CD8-positive, alpha-beta memory T cell (primary cell): ENCODE measurements at places on chromosomes 12 and 14.
A peak's percentile ranks its signal among the peaks of the same experiment; 100 is the strongest.

DNA sequence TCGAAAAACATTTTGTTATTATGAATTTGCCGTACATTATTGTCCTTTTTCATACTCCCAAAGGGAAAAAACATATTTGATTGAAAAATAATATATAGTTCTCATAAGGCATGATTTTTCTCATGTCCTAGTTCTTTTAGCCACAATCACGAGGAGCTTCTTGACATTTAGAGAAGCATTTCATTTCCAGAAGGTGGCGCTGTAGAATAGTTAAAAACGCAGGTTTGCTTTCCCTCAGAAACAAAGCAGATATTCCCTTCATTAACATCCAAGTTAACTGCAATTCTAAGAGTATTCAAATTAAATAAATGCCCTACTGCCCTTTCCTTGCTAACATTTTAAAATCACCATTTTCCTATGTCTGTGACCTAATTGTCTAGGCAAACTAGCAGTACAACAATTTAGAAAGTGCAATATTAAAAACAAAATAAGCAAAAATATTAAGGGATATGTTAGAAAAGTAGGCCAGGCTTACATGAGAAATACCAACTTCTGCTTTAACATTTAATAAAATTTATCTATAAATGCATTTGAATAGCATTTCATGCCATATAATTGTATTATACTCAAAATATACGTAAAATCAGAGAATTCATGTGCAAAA lies 10.9 kb upstream of the PIK3C2G start:
- no peak for DNase-seq

DNA sequence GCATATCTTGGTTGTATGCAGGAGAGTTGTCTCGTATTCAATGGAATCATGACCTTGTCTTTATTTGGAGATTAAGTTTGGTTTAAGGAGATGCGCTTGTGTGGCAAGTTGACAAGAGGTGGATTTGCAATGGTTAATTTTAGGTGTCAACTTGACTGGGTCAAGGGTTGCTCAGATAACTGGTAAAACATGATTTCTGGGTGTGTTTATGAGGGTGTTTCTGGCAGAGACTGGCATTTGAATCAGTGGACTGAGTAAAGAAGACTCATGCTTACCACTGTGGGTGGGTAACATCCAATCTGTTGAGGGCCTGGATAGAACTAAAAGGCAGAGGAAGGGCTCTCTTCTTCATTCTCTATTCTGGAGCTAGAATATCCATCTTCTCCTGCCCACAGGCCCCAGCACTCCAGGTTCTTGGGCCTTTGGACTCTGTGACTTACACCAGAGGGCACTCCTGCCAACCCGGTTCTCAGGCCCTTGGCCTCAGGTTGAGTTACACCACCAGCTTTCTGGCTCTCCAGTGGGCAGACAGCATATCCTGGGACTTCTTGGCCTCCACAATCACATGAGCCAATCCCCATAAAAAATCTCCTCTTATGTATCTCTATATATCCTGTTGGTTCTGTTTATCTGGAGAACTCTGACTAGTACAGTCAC lies 141.5 kb upstream of the ARID2 start:
- DNase-seq, result no peak

DNA sequence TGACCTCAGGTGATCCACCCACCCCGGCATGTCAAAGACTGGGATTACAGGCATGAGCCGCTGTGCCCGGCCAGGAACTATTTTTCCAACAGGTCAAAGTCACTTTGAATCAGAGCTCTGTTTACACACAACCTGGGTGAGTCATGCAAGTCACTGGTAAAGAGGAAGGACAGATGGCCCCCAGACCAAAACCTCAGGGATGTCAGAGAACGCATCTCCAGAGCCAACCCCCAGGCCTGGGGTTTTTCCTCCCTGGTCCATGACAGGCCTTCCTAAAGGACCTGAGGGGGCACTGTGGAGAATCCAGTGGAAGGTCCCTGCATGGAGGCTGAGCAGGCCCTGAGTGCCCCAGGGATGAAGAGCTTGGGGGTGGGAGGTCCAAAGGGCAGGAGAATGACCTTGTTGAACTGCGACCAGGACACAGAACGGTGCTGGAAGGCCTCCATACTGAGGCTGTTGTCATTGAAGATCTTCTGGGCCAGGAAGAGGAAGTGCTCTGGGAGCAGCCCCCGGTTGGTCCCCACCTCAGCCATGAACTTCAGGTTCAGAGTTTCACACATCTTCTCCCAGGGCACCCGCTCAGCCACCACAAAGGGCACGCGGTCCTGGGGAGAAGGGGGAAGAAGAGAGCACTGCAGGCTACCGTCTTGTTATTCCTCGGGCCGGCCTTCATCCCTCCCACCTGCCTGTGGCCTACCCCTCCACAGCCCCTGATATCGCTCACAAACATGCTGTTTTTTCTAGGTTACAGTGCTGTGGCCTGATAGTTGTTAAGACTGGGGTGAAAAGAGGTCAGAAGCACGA lies 9.1 kb downstream of the STAT6 start:
- DNase-seq, result no peak

GRCh38 chr12:42201063-42201462 lies 37.0 kb downstream of the YAF2 start:
- DNase-seq, result no peak

DNA sequence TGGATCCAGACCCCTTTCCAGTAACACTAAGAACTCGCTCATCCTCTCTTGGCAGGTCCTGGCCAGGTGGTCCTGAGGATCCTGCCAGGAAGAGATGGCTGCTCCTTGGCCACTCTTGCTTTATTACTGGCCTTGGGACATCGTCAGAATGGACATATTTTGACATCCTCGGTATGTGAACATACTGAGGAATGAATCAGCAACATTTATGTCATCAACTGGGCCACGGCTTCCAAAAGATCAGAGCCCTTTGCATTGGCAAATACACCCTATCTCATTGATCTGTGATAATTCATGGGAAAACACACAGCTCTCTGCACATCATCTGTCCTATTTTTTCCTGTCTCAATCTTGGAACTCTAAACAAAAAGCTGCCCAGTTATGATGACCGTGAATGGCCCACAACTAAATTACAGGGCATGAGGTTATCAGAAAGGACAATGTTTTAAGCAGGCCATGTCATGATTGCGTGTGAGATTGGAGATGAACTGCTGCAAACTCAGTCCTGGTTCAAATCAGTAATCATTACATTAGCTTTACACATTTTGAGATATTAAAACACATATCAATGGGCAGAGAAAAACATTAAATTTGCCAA lies 1325.8 kb downstream of the AACS start:
- no peak for DNase-seq

- no peak for DNase-seq
These were observed 39.8 kb downstream of the PRIMA1 start for GRCh38 chr14:93748208-93749075.

- DNase-seq, result no peak
These were observed 20.5 kb upstream of the SLC5A8 start for GRCh38 chr12:101230547-101230946.

- DNase-seq, result no peak
These were observed 5.1 kb upstream of the SPATA7 start for GRCh38 chr14:88380405-88380804.

- DNase-seq, result no peak
These were observed 390.0 kb upstream of the NOVA1 start for GRCh38 chr14:26987744-26988363.

GRCh38 chr14:68190032-68190431 lies 370.5 kb downstream of the RAD51B start:
- no peak for DNase-seq

DNA sequence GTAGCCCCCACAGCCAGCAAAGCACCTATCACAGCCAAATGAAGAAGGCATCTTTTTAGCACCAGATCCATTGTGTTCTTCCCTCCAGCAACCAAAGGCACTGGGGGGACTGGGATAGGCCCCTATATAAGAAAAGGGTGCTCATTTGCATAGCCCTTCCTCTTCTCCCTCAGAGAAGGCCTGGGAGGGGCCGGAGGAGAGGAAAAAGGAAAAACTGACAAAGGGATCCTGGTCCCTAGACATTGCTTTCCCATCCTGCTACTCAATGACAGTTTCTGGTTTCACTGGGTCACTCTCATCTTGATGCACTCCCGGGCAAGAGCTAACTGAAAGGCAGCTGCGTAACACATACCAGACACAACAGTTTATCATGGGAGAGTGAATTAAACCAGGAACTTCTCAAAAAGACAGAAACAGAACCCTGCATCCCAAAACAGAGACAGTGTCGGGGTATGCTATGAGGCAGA lies at the start of gene PMEL:
TSS of gene PMEL (minus strand) at position 102 of the 467 bp plus-strand sequence. CDS start at position 71, 31 bp downstream.
- no peak for DNase-seq

DNA sequence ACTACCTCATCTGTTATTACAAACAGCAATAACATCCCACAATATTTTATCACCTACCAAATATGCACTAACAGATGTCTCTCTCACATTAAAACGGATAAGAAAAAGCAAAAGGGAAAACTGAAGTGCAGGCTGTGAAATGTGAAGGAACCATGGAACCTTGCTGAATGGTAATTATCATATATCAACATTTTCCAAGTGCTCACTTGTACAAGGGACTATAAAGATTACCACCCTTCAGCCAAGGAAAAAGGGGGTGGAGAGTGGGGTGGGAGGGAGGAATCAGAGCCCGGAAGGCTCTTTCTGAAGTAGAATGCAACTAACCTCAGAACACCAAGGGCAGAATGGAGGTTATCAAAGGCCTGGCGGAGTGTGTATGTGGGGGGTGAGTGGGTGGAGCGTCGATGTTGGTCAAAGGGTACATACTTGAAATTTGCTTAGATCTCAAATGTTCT lies 1.2 kb downstream of the SNX6 start:
- DNase-seq, result peak; percentile 40

- no peak for DNase-seq
These were observed 2.9 kb upstream of the TDRD9 start for GRCh38 chr14:103925316-103925715.

DNA sequence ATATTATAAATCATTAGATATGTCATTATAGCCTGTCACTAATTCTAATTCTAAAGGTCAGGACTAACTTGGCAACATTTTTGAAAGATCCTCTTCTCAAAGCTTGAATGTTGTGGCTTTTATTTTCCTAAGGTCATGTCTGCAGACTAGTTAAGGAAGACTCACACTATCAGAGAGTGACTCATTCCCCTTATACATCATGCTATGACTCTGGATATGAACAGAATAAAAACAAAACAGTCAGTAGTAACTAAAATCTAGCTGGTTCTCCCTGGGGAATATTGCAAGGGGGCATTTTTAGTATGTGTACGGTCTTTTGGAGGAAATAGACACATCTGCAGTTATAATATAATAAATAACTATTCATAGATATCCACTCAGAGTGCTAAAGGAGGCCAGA lies 170.6 kb downstream of the SLC2A13 start:
- DNase-seq, result no peak

DNA sequence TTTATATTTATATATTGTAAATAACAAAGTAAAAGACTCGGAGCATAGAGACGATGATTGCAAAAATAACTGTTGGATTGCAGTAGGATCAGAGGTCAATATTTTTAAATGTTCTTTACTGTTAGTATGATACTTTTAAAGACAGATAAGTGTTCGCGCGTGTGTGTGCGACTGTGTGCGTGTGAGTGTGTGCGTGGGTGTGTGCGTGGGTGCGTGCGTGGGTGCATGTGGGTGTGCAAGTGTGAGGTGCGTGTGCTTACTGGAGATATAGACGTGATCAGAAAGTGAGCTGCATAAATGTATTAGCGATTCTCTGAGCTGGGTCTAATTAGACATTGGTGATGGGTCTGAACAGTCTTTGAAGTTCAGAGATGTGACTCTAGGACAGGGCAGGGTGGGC lies 142.9 kb downstream of the RIMBP2 start:
- DNase-seq, result no peak

- DNase-seq, result no peak
These were observed 34.6 kb downstream of the HECTD4 start for GRCh38 chr12:112347581-112347982.

DNA sequence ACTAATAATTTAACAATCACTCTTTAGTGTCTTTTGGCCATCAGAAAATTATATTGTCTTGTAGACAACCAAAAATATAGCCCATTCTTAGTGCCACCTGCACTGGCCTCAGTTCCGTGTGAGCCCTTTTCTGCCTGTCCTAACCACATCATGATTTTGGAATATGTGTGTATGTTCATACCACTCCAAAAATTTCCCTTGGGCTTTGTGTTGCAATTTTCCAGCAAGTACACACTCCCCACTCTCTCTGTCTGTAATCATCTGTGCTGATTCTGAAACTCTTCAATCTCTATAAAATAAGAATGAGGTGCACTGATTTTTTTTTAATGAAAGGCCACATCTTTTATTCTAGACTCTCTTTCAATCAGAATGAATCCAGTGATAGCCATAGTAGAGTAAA lies 196.0 kb downstream of the PIK3C2G start:
- DNase-seq, result no peak

GRCh38 chr14:35934499-35934898 lies 108.4 kb downstream of the BRMS1L start:
- DNase-seq, result no peak

- no peak for DNase-seq
These were observed 5.3 kb downstream of the ANKS1B start for GRCh38 chr12:99979471-99979870.

GRCh38 chr12:79690142-79690637 lies 574 bp downstream of the PAWR start:
- DNase-seq, result no peak

DNA sequence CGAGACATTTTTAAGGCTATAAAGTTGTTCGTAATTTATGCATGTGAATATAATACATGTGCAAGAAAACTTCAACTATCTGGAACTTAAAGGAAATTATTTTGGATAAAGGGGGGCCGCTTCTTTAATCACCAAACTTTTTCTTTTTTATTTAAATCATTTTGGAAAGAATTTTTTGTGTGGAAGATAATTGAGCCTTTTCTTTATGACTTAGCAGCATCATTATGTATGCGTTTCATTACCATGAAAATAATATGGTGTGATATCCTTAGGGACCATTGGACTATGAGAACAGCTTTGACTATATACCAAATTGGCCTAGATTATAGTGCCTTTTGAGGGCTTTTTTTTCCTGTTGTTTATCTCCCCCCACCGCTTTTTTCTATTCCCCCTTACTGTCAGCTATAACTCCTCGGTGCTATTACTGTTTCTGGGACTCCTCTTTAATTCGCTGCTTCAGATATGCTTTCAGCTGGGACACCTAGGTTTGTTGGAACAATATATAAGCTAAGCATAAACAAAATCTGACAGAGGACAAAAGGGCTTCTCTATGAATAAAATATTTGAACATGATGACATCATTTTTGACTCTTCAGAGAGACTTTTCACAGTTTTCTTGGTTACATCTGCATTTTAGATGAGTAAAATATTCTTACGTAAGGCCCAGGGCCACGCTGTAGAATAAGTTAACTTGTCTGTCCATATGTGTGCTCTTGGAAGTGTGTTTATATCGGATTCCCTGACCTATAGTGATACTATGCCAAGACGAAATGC lies 392.7 kb downstream of the NPAS3 start:
- no peak for DNase-seq
